CD4-positive, alpha-beta T cell treated with Interleukin-17A for 1 hour (primary cell): ENCODE measurements at places on chromosomes 5 and 9.

DNA sequence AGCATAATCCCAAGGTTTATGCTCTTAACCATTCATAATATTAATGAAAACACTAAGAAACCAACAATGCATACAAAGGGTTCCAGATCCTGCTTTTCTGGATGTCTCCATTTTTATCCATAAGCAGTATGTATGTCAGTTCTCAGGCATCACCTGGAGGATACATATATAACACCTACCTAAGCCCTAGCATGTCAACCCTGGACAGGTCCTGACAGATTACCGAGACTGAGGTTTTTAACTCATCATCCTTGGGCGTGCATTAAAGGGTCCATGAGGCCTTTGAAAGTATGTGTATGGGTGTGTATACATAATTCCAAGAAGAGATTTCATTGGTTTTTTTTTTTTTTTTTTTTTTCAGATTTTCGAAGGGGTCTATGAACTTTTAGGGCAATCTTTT, 70.6 kb downstream of the SH3TC2 start:
- no peak for DNase-seq

DNA sequence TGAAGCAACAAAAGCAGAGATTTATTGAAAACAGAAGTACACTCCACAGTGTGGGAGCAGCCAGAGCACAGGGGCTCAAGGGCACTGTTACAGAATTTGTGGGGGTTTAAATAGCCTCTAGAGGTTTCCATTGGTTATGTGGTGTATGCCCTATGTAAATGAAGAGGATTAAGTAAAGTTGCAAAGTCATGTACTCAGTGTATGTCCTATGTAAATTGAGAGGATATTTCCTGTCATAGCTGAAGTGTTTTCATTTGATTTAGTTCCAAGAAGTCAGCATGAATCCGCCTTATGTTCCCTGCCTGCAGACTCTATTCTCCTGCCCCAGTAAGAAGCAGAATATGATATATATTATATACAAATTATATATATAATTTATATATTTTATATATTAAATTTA, 966.0 kb upstream of the COX7C start:
- DNase-seq, result no peak

DNA sequence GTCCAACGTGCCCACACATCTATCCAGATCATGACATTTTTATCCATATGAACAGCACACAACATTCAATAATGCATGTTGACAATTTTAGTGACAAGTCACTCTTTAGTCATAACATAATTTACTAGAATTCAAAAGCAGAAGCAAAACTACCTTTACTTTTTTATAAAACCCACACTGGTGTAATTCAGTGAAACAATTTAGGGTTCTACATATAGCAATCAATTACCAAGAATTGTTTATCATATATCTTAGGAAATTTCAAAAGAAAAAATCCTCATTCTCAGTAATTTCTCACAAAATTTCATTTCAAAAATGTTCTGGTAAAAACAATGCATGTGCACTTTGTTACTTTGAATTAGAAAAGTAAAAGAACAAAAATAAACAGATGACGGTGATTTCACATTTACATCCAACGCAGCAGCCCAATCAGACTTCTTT, 12.6 kb downstream of the AUH start:
- no peak for DNase-seq

GRCh38 chr5:29197631-29198454, 1995.6 kb upstream of the CDH6 start:
- no peak for DNase-seq

DNA sequence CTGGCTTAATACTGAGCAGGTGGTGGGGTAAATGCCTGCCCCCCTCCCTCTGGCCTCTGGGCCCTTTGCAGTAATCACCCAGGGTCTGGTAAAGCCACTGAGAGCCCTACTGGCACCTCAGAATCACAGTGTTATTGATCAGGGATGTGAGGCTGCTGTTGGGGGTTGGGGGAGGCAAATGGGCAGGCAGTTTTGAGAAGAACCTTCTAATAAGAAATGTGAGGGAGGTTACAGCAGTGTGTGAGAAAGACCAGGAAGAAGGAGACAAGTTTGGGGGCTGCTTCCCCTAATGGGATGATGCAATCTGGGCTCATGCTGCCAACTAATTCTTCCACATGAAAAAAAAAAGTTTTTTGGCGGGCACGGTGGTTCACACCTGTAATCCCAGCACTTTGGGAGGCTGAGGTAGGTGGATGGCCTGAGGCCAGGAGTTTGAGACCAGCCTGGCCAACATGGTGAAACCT, 3.1 kb upstream of the B4GALT7 start:
- DNase-seq, result no peak

GRCh38 chr9:37283730-37284325, 138.7 kb upstream of the GRHPR start:
- no peak for DNase-seq

DNA sequence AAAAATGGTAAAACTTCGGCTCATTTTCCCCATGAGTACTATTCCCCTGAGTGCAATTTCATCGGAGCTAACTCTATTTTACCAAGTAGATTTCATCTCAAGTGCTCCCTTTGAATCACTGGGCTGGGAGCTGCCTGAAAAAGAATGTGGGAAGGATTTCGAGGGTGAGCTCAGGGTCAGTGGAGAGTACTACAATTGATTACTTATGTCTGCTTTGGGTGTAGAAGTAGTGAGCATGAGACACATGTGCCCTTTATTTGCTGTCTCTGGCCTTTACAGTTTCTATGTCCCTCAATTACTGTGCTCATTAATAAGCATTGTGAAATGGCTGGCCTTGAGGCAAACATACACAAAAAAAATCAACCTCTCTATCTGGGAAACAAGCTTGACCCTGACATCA, 172.7 kb upstream of the RFX3 start:
- no peak for DNase-seq

DNA sequence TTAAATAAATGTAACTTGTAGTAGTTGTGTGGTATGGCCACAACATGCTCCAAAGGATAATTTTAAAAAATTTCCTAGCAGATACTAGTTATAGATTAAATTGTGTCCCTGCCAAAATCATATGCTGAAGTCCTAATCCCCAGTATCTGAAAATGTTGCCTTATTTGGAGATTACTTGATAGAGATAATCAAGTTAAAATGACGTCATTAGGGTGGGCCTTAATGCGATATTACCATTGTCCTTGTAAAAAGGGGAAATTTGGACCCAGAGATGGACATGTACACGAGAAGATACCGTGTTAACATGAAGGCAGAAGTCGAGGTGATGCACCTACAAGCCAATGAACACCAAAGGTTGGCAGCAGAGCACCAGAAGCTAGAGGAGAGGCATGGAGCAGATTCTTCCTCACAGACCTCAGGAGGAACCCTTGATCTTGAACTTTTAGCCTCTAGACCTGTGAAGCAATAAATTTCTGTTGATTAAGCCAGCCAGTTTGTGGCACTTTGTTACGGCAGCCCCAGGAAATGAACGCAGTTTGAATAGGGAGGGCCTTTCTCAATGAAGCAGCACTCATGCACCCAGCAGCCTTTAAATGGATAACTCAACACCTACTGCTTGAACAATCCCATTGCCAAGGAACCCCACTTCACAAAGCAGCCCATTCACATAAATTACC, 148.9 kb downstream of the ARHGAP26 start:
- no peak for DNase-seq

DNA sequence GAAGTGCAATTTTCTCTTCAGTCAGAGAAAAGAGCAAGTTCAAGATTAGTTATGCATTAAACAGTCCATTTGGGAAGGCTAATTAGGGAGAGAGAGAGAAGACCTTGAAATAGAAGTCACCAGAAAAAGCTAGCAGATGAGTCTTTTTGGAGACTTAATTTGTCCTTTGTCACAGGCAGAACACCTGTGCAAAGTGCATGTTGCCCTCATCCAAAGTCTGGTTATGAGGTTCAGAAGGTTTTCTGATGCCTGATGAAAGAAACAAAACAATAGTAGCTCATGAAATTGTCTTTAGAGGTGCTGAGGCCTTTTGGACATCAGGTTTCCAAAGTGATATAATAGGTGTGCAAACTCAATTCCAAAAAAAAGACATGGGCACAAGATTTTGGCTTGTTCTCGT, 199.3 kb downstream of the MAN2A1 start:
- DNase-seq, result no peak

DNA sequence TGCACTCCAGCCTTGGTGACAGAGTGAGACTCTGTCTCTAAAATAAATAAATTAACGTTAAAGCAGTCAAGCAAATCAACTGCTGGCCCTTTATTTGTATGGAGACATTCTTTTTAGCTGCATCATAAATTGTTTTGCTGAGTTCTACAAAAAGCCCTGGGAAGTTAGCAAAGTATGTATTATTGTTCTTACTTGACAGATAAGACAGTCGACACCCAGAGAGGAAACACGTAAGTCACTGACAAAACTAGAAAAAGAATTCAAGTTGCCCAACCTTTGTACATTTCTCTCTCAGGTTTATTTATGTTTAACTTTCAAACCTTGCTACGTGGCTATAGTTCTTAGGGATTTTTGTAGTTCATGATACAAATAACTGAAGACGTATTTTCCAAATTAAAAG, 40.4 kb upstream of the MACIR start:
- DNase-seq, result no peak

GRCh38 chr5:55218967-55219366, 8.1 kb downstream of the MCIDAS start:
- DNase-seq, result no peak

DNA sequence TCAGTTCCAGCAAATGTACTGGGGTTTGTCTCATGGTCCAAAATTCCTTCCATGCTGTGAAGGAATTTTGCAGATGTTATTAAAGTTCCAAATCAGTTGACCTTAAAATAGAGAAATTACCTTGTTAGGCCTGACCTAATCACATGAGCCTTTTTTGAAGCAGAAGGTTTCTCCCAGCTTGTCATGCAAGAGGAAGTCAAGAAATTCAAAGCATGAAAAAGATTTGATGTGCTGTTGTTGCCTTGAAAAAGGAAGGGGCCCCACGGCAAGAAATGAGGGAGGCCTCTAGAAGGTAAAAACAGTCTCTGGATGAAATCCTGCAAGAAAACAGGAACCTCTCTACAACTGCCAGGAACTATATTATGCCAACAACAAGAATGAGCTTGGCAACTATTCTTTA, 24.2 kb upstream of the HAPLN1 start:
- DNase-seq, result no peak

- DNase-seq, result no peak
Measured at GRCh38 chr5:67648201-67648671, 451.6 kb upstream of the CD180 start.

- DNase-seq, result no peak
Measured at GRCh38 chr5:115599502-115599901, 2.8 kb downstream of the TICAM2 start.

DNA sequence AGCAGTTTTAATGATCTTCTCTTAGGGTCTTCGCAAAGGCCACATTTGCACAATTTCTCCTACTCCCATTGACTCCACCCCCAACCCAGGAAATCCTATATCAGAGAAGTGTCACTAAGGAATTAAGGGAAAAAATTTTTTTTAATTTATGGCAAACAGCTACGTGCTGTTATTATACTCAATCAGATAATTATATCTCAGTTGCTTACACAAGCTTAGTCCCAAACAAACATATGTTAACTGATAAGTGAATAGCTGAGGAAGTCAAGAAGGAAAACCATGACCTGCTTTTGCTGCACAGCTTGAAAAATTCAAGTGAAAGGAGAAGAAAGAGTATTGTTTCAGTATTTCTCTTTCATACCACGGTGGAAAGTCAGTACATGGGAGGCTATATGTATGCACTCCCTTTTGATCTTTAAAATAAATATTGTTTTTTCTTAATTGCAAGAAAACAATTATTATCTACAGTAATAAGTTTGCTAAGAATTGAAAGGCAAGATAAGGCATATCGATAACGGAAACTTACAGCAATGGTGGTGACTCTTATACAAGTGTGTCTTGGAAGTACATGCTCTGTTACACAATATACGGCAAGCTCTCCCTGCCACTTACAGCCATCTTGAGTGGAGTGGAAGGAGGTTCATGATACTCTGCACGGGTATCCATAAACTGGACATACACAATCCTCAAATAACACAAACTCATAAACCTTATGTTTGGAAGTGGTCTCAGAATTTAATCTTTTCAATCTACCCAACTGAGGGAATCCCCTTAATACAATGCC, 167.9 kb upstream of the FREM1 start:
- no peak for DNase-seq

- no peak for DNase-seq
Measured at GRCh38 chr5:157460921-157461792, 1.1 kb downstream of the NIPAL4 start.

DNA sequence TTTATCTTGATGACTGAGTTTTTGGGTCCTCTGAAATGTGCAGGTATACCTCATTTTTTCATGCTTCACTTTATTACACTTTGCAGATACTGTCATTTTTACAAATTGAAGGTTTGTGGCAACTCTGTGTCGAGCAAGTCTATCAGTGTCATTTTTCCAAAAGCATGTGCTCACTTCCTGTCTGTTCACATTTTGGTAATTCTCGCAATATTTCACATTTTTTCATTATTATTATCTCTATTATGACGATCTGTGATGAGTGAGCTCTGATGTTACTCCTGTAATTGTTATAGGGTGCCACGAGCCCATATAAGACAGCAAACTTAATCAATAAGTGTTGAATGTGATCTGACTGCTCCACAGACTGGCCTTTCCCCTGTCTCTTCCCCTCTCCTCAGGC, 73.4 kb upstream of the FBXW11 start:
- no peak for DNase-seq

DNA sequence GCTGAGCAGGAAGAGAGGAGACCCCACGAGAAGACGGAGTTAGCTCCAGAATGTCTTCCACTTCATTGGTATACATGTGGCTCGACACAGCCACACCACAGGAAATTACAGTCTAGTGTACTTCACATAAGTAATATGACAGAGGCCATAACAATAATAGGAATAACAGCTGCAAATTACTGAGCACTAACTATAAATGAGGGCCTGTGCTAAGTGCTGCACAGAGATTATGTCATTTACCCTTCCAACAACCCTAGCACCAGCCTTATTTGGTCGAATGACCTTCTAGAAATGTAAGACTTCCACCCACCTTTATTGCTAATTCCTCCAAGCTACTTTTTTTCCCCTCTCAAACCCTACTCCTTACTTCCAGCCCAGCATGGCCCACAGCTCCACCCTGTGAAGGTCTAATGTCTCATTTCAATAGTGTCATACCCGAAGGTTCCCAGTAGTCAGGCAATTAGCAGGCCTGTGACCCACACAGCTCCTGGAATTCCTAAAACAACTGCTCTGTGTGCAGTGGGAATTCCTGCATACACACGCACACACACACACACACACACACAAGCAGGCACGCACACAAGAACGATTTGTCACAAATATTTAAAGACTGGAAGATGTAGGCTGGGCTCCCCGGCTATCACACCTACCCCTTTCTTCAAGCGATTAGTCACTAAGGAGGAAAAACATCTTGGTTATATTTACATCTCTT, 134.5 kb downstream of the FRMD3 start:
- DNase-seq, result no peak
